Substantia nigra (tissue), 51 donors: ENCODE measurements at places on chromosomes 16 and 17.

DNA sequence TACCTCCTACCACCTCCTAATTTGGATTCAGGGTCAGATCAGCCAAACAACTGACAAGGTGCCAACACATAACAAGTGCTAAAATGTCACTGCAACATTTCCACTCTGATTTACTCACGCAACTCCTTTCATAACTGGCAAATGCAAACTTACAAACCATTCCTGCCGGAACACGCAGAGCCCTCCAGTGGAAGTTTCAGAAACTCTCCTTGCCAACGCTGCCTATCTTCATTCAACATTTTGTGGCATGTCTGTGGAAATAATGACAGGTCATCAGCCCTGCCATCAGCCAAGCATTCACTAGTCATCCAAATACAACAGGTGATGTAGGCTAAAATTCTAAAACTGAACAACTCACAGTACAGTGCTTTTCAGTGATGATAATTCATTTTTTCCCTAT is 37.7 kb upstream of the OR3A1 start:
- no peak for DNase-seq

GRCh38 chr16:87435372-87436224 is 43.5 kb downstream of the MAP1LC3B start:
- DNase-seq, result peak; percentile 20

DNA sequence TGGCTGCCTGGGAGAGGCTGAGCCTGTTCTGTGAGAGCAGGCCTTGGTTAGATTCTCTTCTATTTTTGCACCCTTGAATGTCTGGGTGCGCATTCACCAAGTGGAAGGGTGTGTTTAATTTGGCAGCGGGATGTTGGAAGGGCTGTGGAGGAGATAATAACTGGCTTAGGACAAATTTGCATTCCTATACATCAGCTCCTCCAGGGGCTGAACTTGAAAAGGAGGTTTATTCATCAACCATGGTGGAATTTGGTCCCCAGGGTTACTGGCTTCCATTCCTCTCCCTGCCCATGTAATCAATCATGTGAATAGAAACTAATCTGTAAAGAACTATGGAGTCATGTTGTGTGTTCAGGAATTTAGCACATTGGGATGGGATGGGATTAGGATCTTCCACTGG is 100.2 kb upstream of the FOXF1 start:
- no peak for DNase-seq

DNA sequence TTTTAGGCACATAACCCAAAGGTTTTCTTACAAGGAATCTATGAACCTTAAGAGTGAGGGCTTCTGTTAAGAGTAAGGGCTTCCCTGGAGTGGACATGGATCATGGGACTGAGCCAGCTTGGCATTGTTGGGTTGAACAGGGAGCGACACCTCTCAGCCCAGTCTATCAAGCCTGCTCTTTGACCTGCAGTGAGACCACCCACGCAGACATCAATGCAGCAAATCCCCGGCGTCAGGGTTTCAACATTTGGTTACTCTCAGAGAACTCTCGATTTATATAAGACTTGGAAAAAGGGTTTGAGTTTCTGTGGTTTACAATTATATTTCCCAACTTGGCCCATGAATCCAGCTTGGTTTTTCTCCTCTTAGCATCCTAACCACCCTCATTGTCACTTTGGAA is 299.9 kb downstream of the WWOX start:
- no peak for DNase-seq

DNA sequence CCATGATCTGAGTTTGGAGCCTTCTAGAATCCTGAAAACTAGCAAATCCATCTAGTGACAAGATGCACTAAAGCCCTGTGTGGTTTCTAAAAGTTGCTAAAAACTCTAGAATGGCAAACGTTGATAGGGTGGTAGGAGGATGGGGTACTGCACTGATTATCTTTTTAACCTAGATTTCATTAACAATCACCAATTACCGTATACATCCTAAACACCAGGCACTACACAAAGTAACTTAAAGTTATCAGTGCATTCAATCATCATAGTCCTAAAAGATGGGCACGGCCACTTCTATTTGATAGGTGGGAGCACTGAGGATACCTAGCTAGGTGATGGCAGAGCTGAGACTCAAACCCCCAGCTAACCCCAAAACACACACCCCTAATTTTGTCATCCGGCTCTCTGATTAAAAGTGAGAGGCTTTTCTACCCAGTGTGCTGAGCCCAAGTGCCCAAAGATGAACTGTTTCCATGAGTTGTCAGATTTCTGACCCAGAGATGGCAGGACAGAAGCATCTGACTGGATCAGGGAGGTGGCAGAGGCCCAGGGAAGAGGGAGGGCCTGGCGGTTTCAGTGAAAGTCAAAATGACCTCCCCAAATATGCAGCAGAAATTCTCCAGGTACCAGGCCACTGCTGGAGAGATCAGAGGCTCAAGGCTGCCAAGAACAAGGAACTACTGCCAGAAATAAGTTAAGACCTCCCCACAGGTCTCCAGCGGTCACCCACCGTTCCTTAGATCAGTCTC is 396.8 kb downstream of the SOX9 start:
- DNase-seq, result no peak

DNA sequence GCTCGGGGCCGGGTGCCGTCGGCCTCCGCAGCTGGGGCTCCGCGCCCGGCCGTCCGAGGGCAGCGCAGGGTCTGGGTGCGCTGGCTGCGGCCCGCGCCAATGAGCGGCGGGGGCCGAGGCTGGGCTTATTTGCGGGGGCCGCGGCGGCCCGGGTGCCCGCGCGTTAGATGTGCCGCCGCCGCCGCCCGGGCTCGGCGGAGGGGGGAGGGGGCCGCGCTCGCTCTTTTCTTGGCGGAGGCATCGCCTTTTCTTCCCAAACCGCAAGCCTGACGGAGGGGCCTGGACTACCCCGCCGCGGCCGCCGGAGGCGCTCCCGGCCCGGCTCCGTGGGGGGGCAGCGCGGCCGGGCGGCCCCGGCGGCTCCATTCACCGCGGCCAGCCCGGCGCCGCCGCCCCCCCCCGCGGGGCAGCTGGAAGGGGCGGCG is at the start of gene NOTUM:
NOTUM (minus strand) TSS at position 101 of the 425 bp plus-strand sequence. CDS start 278 bp downstream, outside the sequence.
- no peak for DNase-seq

DNA sequence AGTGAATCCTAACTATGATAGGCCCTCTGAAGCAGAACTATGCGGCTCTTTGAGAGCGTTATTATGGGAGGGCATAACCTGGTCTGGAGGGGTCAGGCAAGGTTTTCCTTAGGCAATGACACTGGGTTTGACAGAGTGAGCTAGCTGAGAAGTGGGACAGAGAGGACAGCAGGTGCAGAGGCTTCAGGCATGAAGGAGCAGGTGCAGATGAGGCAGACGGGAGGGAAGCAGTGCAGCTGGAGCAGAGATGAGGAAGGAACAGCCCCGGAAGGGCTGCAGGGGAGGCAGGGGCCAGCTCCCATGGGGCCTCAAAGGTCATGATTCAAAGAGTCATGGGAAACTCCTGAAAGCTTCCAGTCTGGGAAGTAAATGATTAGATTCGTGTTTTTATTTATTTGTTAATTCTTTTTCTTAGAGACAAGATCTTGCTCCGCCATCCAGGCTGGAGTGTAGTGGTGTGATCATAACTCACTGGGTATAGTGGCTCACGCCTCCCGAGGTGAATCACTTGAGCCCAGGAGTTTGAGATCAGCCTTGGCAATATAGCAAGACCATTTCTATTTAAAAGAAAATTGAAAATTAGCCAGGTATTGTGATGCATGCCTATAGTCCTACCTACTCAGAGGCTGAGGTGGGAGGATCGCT is 5.4 kb downstream of the MARCHF10 start:
- no peak for DNase-seq

GRCh38 chr16:80263181-80263823 is 277.5 kb upstream of the DYNLRB2 start:
- no peak for DNase-seq
